Stomach (tissue), 19 donors: ENCODE measurements at places on chromosomes 6 and 20.

- DNase-seq = no peak
Measured at GRCh38 chr20:59987135-59987534, 28.9 kb downstream of the CDH26 start.

- peak; percentile 16 for DNase-seq
Measured at GRCh38 chr20:15033269-15033668, 695.9 kb upstream of the FLRT3 start.

- DNase-seq = no peak
Measured at GRCh38 chr20:22412977-22413868, 171.1 kb downstream of the FOXA2 start.

DNA sequence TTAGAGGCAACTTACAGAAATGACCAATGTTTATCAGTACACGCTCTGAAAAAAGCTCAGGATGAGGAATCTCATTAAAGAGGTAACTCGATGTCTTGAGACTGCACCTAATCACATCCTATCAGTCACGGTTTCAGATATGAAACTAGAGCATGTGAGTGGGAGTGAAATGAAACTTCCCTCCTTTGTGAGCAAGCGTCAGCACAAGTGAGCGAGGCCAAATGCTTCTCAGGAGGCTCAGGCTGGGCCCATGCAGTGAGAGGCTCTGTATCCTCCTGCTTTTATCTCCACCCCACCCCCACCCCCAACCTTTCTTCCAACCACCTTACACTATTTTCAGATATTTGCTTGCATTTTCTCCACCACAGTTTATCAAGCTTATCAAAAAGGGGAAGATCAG is 140.8 kb upstream of the RIMS1 start:
- no peak for DNase-seq

DNA sequence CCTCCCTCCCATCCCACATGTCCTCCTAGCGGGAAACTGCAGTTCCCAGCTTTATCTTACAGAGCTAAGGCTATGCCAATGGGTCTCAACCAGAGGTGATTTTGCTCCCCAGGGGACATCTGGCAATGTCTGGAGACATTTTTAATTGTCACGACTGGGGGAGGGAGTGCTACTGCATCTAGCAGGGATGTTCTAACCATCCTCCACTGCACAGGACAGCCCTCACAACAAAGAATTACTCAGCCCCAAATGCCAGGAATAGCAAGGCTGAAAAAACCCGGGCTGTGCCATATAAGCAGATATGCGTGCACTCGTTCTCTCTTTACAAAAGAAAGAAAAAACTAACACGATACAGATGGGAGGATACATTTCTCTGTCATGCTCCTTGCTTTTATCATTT is 8.5 kb downstream of the MRPS18A start:
- no peak for DNase-seq

DNA sequence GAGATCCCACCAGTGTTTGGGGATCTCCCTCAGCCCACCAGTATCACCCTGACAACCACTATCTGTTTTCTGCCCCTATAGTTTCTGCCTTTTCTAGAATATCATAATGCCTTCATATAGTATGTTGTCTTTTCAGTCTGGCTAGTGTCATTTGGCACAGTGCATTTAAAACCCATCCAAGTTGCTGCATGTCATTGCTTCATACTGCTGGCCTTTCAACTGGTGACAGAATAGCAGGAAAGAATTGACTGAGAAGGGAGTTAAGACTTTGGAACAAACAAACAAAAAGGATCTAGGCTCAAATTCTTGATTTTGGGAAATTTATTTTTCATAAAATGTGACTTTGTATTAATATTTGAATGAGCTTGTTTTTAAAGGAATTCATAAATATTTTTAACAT is 4.5 kb downstream of the LMBRD1 start:
- no peak for DNase-seq
